ENCODE measurements at places on chromosomes 6 and 20.

- DNase-seq = no peak
Measured at GRCh38 chr20:37438464-37439222, 82.4 kb upstream of the NNAT start.

GRCh38 chr6:101296169-101296960 is 97.1 kb upstream of the GRIK2 start:
- DNase-seq = no peak

DNA sequence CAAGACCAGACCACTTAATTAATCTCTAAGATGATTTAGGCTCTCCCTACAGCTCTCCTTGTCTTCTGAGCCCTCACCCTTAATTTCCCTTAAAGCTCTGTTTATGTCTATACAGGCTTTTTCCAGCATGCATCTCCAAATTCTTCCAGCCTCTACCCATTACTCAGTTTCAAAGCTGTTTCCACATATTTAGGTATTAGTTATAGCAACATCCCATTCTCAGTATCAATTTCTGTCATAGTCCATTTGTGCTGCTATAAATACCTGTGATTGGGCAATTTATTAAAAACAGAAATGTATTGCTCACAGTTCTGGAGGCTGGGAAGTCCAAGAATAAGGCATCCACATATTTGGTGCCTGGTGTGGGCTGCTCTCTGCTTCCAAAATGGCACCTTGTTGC is 2.3 kb upstream of the SERPINB1 start:
- no peak for DNase-seq

DNA sequence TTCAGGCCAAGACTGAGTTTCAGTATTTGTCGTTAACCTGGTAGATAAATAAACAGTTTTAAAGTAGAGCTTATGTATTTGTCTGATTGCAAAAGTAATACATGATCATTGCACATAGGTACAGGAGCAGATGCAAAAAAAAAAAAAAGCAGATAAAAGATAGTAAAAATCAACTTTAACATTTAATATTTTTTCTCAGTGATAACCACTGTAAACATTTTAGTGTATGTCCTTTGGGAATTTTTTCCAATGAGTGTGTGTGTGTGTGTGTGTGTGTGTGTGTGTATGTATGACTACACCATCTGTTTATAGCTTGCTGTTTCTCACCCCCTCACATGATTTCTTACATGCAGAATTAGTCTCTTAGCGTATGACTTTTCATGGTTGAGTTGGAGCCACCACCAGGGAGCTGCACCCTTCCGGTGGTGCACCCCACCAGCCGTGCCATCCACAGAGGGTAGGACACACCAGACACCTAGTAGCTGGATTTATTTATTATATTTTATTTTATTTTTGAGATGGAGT is 26.3 kb downstream of the WRNIP1 start:
- no peak for DNase-seq

GRCh38 chr20:39885975-39886649 is 802.9 kb downstream of the MAFB start:
- DNase-seq = no peak

DNA sequence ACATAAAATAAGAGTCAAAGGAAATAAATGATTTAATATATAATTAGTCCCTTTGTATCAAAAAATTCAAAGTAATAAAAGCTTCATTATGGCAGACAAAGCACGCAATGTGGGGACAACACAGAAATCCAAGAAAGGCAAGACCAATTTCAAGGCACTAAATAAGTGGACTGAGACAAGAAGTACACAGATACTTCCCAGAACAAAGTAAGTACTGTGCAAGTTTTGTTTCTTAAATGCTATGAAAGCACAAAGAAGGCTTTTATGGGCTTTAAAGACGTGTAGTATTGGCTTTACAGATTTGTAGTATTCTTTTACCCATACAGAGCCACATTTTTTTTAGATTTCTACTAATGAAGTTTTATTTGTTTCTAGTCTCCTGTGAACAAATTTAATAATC is 174.6 kb downstream of the TRDN start:
- no peak for DNase-seq

GRCh38 chr6:38436726-38437465 is 202.8 kb downstream of the BTBD9 start:
- no peak for DNase-seq

GRCh38 chr6:150087336-150087735 is 18.4 kb upstream of the ULBP3 start:
- no peak for DNase-seq

DNA sequence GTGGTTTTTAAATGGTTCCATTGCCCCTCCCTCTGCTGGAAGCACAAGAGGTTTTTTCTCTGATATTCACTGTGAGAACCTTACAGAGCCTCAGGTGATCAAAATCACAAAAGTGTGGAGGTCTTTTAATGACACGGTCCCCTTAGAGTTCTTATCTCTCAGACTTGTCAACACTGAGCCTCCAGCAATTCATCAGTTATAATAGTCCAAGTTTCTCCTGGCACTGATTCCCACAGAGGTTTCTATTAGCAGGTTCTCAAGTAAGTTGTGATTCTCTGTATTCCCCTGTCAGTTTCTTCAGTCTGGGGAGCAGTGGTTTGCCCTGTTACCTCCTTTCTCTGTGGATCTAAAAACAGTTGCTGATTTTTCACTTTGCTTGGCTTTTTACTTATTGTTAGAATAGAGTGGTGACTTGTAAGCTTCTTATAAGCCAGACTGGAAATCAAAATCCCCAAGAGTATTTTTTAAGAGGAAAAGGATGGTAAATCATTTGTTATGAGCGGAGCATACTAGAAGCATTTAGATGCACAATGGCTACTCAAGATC is 157.4 kb upstream of the BMP5 start:
- no peak for DNase-seq

DNA sequence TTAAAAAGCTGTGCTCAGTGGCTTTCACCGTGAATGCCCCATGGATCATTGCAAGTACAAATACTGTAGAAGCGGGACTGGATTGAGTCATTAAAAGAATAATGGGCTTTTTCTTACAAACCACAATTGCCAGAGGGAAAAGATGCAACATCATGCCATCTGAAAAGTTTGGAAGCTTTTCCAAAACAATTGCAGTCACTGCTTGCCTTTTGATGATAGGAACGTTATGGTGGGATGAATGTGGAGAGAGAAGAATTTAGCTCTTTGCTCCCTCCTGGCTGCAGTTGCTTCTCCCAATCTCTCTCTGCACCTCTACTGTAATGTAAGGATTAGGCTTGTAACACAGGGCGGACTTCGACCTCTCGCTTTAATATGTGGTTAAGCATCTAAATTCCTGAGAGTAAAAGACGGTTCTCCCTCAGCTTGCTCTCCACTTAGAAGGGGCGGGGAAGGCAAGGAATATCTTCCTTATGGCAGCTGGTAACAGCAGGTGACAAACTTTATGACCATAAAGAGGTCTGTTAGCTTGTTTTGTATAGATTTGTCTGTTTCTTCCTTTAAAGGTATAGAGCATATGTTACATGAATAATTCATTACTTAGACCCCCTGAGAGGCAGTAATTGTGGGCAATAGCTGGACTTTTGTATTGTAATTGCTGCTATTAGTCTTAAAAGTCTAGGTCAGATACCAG is 376.1 kb downstream of the UTRN start:
- DNase-seq = no peak

- peak; percentile 76 for DNase-seq
Measured at GRCh38 chr6:24494821-24495795, at the start of gene ALDH5A1. ALDH5A1 (plus strand) TSS chr6:24494969; CDS start chr6:24494997, 28 bp downstream.

GRCh38 chr6:148566664-148567350 is 180.0 kb upstream of the UST start:
- DNase-seq = no peak

- no peak for DNase-seq
Measured at GRCh38 chr6:111076024-111076695, 11.1 kb upstream of the SLC16A10 start.

- DNase-seq = no peak
Measured at GRCh38 chr20:57394121-57395082, 3.2 kb downstream of the RBM38 start.

- DNase-seq = no peak
Measured at GRCh38 chr6:12419631-12420272, 129.6 kb downstream of the EDN1 start.

GRCh38 chr6:115969207-115969929 is 91.3 kb downstream of the FRK start:
- DNase-seq = no peak

GRCh38 chr6:150880336-150880735 is 14.8 kb downstream of the MTHFD1L start:
- DNase-seq = no peak

All from stimulated activated CD8-positive, alpha-beta memory T cell treated with anti-CD3 and anti-CD28 coated beads, Interleukin-15, amount 100 ng/mL, for 4 hours (primary cell).